T-helper 2 cell (primary cell): ENCODE measurements at places on chromosomes 12 and 14.

GRCh38 chr12:92619730-92620684 lies 82.8 kb upstream of the PLEKHG7 start:
- no peak for DNase-seq

- no peak for DNase-seq
Observed at GRCh38 chr12:28036940-28037339, 64.4 kb upstream of the PTHLH start.

GRCh38 chr12:83057436-83057835 lies 370.7 kb downstream of the TMTC2 start:
- DNase-seq, result no peak

GRCh38 chr12:113207613-113208040 lies 13.6 kb upstream of the TPCN1 start:
- no peak for DNase-seq
